Stimulated activated CD4-positive, alpha-beta T cell treated with anti-CD3 and anti-CD28 coated beads, Interleukin-1b, Interleukin-23, amount 100 ng/mL, for 1 hour (primary cell): ENCODE measurements at places on chromosomes 3 and 15.

DNA sequence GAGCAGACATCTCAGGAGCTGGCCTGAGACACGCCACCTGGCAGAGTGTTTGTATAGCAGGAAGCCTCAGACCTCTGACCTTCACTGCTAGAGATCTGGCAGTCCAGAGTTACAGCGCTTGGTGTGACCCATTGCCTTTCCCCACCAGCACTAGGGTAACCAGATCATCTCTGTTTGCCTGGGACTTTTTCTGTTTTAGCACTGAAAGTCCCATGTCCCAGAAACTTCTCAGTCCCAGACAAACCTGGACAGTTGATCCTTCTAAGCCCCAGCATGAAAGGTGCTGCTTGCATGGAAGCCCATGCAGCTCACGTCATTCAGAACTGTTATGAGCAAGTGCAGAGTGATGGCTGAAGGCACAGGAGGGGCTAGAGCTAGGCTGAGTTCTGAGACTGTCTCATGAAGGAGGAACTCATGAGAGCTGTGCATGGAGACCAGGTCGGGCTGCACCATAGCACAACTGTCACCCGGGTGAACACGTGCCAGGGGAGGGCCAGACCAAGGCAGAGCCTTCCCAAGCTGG lies 18.2 kb upstream of the AHSG start:
- DNase-seq = no peak

DNA sequence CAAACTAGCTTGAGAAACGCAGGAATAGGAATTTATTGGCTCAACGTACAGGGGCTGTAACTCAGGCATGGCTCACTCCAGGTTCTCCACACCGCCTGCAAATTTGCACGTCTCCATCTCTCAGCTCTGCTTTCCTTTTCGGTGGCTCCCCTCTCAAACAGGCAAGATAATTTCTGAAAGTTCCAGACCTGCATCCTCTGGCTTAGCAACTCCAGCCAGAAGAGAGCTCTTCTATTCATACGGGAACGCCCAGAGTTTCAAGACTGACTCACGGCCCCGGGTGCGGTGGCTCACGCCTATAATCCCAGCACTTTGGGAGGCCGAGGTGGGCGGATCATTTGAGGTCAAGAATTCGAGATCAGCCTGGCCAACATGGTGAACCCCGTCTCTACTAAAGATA lies 139.7 kb upstream of the BNIP2 start:
- no peak for DNase-seq

GRCh38 chr15:36256404-36256807 lies 323.0 kb upstream of the CDIN1 start:
- no peak for DNase-seq

GRCh38 chr15:57517030-57517671 lies 74.6 kb upstream of the MYZAP start:
- DNase-seq = no peak

DNA sequence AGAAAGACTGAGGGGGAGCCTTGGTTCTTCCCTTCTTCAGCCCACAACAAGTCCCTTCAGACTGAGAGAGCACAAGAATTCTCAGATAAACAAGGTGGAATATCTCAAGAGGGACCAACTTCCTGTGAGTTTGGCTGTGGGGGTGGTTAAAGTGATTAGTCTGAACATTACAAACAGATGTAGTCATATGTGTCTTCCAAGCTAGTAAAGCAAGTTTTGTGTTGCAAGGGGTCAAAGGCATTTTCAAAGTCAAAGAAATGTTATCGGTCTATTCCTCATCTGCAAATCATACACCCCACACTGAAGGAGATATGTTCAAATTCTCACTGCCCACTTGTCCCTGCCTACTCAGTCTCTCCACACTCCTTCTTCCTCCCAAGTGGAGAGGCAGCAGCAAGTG lies 242.5 kb downstream of the FAM43A start:
- DNase-seq = no peak

- DNase-seq = no peak
Observed at GRCh38 chr3:156668073-156668763, 6.2 kb upstream of the TIPARP start.

GRCh38 chr3:37181756-37182155 lies 7.4 kb upstream of the LRRFIP2 start:
- no peak for DNase-seq

DNA sequence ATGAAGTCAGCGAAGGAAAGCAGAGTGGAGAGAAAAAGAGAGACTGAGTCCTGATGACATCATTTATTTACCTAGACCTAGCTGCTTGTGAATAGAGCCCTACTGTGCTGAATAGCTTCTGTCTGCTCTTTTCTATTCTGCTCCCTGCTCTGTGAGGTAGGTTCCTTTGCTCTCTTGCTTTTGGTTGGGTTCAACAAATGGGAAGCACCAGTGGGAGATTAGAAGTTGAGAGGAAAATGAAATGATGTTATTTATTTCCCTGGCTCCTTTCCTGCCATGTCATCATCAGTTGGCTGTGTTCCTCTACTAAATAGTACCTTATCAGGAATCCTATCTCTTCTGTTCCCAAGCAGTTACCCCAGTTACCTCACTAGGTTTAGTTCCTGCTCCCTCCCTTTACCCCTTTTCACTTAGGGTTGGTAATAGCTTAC lies 23.5 kb downstream of the DTWD1 start:
- no peak for DNase-seq

GRCh38 chr15:65091946-65092770 lies 15.6 kb downstream of the KBTBD13 start:
- no peak for DNase-seq

DNA sequence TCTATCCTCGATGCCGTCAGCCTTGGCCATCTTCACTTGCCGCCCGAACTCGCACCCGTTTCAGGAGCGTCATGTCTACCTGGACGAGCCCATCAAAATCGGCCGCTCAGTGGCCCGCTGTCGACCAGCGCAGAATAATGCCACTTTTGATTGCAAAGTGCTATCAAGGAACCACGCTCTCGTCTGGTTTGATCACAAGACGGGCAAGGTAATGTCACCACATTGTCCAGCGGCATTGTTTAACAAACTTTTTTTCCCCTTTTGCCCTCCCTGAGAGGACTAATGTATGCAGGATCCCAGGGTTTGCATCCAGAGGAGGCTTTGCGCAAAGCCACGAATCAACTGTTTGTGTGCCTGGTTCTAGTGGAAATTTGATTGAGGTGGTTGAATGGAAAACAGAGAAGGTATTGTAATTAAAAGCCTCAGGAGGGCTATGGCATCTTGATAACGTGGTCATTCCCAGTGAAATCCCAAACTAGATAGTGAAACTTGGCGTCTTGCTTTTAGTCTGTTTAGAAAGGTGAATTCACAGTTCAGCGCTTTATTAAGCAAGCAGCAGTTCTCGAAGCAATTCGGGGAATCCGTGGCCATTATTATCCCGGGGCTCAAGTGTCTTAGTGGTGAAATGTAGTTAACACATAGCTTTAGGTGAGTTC lies 1.7 kb downstream of the SLMAP start:
- DNase-seq = no peak

DNA sequence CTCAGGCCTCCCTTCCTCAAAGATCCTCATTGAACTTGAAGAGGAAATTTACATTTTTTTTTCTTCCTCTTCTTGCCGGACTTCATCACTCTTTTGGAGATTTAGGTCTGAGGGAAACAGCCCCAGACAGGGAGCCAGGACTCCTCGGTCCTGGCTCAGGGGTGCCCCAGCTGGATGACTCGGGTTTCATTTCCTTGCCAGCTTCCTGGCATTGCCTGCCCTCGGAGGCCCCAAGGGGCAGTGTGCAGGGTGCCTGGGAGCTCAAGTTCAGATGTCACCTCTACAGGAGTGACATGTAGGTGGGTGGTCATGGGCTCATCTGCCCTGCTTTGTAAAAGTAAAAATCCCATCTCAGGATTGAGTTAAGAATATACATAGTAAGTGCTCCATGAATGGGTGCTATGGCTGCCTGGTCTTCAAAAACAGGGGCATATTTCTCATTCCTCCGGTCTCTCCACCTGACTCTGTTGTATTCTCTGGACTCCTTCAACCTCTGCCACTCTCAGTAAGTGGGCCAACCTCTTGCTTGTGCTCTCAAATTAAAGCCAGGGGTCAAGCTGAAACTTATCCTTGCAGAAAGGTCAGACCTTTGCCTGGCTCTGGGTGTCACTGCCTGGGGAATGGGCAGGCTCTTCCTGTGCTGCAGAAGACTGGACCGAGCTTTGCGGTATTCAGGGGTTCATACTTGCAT lies 51.8 kb downstream of the SMAD6 start:
- no peak for DNase-seq

DNA sequence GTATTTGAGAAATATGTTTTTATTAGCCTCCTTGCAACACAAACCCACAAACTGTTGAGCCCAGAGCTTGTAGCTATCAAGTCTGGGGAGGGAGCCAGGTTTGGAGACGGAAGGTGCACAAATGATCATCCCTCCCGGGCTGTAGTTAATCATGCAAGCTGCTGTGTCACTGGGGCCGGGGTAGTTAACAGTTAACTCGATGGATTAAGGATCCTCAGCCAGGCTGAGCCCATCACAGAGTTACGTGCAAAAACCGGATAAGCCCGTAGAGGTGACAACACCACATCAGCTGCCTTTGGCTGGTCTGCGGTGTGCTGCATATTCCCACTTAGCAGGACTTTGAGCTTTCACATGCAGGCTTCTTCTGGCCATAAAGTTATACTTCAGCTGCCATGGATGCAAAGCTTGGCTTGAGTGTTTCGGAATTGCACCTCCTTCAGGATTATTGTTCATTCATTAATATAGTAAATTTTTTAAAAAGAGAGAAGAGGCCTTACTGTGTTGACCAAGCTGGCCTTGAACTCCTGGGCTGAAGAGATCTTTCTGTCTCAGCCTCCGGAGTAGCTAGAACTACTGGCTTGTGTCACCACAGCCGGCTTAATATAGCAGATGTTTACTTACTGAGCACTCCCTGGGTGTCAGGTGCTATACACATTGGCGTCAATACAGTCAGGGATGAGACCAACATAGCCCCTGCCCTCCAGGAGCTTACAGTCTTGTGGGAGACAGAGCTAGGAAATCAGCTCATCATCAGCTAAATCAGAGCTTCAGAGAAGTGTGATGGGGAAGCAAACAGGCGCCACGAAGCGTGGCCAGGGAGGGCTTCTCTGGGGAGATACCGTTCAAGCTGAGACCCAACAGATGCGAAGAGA lies 226.8 kb upstream of the BHLHE40 start:
- no peak for DNase-seq

GRCh38 chr3:154243353-154243752 lies 80.9 kb downstream of the DHX36 start:
- no peak for DNase-seq

GRCh38 chr15:73052653-73053397 lies 562 bp downstream of the NEO1 start:
- DNase-seq = no peak

- DNase-seq = no peak
Observed at GRCh38 chr15:69119001-69119400, 41.4 kb upstream of the GLCE start.

GRCh38 chr3:13022348-13023234 lies 50.6 kb downstream of the IQSEC1 start:
- no peak for DNase-seq

GRCh38 chr15:42749266-42749665 lies 12.3 kb upstream of the CDAN1 start:
- no peak for DNase-seq

GRCh38 chr3:15983232-15983631 lies 185.5 kb upstream of the ANKRD28 start:
- DNase-seq = no peak

- no peak for DNase-seq
Observed at GRCh38 chr15:32834156-32834555, 116.4 kb downstream of the GREM1 start.

DNA sequence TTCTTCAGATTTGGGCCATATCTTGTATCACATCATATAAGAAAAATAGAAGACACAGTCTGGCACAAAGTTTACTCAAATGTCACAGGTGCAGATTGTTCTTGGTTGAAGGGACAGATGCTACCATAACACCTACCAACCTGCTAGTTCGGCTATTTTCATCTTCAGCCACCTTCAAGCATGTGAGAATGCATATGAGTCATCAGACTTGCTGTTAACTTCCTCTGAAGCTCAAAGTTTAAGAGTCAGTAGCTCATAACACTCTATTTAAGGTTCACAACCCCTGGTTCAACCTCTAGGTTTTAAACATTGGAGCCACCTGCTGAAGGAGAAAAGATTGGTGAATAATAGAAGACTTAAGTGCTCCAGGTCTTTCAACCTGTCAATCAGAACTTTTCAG lies 522.8 kb downstream of the NLGN1 start:
- DNase-seq = no peak

- DNase-seq = no peak
Observed at GRCh38 chr3:87691109-87691508, 367.7 kb downstream of the CGGBP1 start.

DNA sequence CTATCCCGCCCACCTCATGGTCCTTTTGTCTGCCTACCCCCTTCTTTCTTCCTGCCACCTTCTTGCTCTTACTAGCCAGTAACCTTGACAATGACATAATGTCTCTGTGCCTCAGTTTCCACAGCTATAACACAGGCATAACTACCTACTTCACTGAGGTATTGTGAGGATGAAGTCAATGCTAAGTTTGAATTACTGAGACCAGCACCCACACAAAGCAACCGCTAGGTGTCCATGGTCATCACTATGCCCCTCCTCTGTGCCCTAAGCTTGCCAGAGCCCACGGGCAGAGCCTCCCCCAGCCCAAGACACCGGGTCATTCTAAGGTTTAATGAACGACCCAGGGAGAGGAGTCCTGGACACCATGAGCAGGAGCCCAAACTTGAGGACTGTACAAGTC lies 101.6 kb downstream of the OXNAD1 start:
- no peak for DNase-seq
